ELF-1 (cell line): ENCODE measurements at places on chromosomes 5 and 9.

- no peak for DNase-seq
Measured at GRCh38 chr5:149130121-149130914, 11.0 kb upstream of the ABLIM3 start.

- no peak for DNase-seq
Measured at GRCh38 chr5:89147031-89147430, 264.0 kb upstream of the MEF2C start.

- DNase-seq: peak; percentile 34
Measured at GRCh38 chr5:59999056-59999455, 105.5 kb upstream of the PDE4D start.

GRCh38 chr5:34502581-34502980 lies 153.5 kb upstream of the RAI14 start:
- no peak for DNase-seq

- DNase-seq: no peak
Measured at GRCh38 chr5:58165152-58165551, 294.7 kb downstream of the PLK2 start.

- no peak for DNase-seq
Measured at GRCh38 chr9:121556580-121556979, 56.9 kb upstream of the GGTA1 start.

DNA sequence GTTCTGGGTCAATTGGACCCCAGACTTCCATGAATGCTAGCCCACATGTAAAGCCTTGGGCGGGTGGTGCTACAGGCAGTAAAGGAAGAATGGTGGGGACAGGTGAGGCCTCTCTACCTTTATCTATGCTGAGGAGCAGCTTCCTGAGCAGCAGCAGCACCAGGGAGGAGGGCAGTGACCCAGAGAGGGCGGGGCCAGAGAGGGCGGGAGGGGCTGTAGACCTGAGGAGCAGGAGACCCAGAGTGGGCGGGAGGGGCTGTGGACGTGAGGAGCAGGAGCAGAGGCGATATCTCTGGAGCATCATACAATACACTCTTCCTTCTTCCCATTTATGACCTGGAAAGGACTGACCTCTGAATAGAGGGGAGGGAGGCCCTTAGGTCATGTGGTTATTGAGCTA lies 165.9 kb downstream of the MTRR start:
- no peak for DNase-seq

DNA sequence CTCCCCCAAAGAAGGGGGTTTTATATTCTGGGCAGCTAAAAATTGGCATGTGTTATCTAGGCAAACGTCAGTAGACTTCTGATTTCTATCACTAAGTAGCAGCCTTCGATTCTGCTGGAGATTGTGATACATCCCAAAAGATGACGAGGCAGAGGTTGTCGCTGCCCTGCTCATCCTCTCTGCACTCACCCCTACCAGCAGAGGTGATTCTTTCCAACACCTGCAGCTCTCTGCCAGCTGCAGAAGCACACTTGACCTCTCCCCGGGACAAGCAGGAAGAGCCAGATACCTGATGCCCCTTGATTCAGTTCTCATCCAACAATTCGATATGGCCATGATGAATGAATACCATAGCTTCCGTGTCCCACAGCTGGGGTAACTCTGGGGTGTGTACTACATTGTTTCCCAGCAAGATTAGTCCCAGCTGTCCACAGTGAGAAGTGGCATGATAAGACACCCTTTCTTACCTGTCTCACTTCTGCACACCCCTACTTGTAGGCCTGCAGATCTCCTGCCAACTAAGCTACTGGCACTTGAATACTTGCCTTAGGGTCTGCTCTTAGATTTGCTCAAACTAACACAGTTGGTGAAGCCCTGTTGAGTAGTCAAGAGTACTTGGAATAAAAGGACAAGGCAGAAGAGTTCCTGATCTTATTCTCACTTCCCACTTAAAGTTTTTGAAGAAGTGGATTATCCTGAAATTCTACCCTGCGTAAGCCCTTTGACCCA lies 37.6 kb upstream of the SMAD5 start:
- DNase-seq: no peak

- no peak for DNase-seq
Measured at GRCh38 chr5:14202462-14202861, 59.3 kb downstream of the TRIO start.

DNA sequence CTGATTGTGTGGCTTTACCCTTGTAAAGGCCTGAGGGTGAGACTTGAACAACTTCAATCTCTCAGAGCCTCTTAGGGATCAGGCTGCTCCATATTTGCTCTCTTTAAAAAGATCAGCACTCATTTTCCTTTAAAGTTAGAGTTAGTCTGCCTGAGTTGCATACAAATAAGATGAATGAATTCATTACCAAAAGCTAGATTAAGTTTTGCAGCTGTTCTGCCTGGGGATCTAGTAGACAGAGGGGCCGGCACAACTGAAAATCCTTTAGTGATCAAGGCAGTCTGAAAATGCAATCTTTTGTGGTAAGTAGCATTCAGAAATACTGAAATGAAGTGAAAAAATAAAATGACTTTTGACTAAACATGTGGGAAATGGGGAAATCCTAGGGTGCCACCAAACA lies 264.0 kb downstream of the MAN2A1 start:
- no peak for DNase-seq

DNA sequence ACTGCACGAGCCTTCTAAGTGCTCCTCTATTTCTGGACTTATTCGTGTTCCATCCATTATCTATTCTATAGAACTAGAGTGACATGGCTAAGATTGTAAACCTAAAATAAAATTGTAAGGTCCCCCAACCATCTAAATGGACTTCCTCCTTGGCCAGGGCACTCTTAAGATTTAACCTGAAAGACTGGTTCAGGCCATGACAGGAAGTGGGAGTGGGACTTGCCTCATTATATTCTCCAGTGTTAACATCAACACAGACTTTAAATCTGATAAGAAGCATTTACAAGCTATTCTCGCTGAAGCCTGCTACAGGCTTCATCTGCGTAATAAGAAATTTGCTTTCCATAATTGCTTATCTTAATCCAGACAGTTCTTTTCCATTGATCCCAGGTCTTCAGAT lies 117.0 kb downstream of the SSBP2 start:
- no peak for DNase-seq

DNA sequence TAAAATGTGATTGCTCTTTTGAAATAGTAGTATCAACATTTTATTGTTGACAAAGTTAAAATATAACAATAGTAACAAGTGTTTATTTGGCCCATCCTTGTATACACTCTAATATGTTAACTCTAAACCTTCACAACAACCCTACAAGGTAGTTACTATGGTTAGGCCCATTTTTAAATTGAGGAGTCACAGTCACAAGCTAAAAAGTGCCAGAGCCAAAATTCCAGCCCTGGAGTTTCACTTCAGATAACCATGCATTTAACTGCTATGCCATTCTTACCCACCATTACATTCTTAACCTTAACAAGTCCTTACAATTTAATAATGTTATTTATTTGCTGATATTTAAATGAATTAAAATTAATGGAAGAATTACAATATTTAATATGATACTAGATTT lies 91.2 kb downstream of the CWC27 start:
- no peak for DNase-seq

DNA sequence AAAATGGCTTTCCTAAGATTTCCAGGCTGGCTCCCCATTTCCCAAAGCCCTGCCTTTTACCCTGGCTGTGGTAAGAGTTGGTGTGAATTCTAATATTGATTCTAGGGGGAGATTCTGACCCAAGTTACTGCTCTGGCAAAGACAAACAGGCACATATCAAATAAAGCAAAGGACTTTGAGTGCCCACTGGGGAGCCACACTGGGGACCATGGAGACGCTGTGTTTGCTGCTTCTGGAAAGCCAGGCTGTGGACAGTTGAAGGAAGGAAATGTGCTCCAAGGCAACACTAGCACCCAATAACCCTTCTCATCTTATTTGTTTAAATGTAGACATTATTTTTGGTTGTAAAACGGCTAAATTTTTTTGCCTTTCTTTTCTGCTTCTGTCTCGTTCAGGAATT lies 78.7 kb downstream of the SNCAIP start:
- DNase-seq: no peak

DNA sequence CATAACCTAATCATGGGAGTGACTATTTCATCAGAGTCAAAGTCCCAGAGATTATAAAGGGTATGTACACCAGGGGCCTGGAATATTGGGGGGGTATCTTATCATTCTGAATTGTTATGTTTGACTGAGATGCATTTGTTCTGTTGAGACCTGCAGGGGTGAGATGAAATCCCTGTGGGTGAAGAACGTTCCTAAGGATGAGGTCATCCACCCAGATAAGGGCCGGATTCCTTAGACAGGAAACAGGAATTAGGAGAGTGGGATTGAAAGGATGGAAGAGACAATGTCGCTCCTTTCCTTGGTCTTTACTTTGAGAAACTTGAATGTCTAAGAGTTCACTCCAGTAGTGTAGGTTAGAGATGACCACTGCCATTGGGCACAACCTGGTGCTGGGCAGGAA lies 54.7 kb downstream of the GAS1 start:
- no peak for DNase-seq

DNA sequence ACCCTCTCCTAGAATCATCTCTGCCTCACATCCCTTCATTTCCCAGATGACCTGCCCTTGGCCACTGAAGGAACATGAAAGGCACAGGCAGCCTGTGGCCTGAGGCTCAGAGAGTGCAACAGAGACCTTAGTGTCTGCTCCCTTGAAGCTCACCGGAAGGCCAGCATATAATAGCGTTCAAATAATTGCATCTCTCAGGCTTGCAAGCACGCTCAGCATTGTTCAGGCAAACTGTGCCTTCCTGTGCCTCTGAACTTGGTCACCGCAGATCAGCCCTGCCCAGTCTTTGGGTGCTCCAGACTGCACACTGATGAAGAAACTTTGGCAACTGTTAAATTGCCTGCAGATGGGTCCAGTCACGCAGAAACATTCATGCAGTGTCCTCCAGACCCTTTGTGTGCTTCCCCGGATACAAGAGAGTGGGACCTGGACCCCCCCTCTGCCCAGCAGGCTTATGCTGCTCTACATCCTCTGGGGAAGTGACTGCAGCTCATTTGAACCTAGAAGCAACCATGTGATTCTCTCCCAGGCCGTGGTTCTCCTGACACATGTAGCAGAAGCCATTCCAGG lies 216.0 kb upstream of the ANKRD55 start:
- no peak for DNase-seq

DNA sequence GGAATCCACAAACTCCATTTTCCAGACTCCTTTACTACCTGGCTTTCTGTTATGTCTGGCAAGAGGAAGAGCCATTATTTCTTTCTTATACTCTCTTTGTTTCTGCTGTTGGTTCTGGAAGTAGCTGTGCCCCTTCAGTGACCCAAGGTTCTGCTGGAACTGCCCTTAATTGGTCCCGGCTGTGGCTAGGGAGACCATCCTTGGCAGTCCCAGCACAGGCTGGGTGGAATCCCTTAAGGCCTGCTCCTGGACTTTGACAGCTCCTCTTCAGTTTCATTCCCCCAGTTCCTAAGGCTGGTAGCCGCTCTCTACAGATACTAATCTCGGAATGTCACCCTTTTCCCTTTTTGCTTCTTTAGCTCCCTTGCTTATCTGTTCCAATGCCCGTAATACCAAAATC lies 81.9 kb upstream of the GLIS3 start:
- DNase-seq: no peak

- DNase-seq: no peak
Measured at GRCh38 chr9:119053070-119053469, 316.2 kb downstream of the BRINP1 start.

DNA sequence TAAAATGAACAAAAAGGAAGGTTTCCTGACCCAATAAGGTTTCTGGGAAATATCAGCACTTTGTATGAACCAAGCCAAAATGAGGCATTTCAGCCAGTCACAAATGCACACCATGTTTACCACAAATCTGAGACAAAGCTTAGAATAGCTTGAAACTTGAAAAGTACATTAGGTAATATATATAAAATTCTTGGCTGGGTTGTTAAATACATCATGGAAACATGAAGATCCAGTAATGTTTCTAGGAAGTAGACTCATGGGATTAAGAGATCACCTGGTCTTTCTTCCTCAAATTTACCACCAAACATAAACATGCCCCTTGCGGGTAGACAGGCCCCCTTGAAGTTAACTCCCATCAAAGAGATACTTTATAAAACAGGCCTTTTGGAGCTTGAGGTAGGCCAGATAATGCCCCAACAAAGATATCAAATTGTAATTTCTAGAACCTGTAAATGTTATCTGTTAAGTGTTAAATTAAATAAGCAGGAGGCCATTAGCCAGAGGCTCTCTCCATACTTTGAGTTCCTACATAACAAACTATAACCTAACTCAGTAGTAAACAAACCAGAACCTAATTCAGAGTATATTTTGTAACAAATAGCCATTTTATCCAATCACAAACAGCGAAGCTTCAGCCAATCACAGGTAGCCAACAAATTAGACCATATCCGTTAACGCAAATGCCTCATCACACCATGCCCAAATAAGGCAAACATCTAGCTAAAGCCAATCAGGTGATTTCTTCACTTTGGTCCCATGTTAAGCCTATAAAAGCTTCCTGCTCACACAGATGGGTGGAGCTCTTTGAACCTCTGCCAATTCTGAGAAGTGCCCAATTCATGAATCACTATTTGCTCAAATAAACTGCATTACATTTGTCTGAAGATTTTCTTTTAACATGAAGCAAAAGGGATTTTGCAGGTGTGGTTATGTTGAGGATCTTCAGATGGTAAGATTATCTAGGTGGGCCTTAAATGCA lies 127.9 kb upstream of the TARS1 start:
- DNase-seq: no peak

- peak; percentile 36 for DNase-seq
Measured at GRCh38 chr9:93599571-93600403, 23.4 kb downstream of the PHF2 start.

DNA sequence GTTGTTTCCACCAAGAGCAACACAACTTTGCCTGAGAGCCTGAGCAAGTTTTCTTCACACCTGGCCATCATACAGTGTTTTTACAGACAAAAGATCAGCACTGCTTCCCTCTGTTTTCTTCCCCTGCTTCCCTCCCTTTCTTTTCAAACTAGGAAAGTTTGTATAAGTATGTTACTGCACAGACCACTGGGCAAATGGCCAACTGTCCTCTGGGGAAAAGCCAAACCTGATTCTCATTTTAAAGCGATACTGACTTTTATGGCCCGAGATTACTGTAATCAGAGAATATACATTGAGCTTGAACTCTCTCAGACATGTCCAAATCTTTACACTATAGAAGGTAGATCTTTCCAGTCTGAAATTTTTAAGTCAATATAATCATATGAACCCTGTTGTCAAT lies 415.0 kb downstream of the NFIB start:
- no peak for DNase-seq
